ENCODE measurements at places on chromosomes 11 and 22.

GRCh38 chr11:118129471-118130172 is 23.0 kb downstream of the SCN4B start:
- no peak for DNase-seq

- no peak for DNase-seq
These were observed 99.4 kb downstream of the RELT start for GRCh38 chr11:73475549-73476095.

GRCh38 chr11:131195661-131196517 is 174.5 kb upstream of the NTM start:
- no peak for DNase-seq

GRCh38 chr11:125348674-125349309 is 147.3 kb downstream of the FEZ1 start:
- DNase-seq = peak; percentile 24

DNA sequence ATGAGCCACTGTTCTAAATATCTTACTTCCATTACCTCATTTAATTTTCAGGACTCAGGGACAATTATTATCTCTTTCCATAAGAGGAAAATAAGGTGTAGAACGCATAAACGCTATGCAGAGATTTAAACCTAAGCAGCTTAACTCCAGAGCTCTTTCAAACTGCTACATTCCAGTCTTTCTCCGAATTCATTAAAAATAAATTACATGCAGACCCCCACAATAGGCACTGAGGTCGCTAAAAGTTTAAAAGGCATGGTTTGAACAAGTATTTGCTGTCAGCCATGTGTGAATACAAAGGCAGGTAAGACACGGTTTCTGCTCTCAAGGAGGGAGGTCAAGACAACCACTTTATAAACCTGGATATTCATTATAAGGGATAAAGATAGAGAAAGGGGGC is 983 bp downstream of the NARS2 start:
- no peak for DNase-seq

DNA sequence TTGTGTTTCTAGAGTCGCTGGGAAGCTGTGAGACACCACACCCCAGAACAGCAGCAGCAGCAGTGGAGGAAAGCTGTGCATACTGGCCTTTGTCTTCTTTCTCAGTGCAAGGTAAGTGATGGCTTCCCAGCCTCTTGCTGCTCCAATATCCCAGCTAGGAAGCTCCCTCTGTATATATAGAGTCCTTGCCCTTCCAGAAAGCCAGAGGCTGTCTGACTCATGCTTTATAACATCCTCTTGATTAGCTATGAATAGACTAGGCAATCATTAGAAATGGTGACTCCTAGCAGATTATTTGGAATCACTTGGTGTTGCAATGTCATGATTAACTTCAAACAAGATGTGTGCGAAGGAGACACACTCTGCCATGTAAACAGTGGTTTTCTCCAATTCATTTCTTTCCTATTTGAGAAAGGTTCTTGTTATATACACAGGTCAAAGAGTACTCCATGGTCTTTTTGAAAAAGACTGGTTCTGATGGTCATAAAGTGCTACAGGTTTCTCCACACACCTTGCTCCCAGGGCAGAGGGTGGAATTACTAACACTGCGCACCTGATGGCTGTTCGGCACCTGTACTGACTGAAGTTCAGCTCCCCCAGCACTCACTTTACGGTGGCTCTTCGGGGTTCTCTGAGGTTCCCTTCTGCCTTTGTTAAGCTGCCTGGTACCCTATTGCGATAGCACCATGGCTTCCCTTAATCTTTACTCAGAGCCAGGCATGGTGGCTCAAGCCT is at the start of gene MMP1:
TSS of gene MMP1 (minus strand) at position 149 of the 735 bp plus-strand sequence. CDS start at position 81, 68 bp downstream.
- no peak for DNase-seq

DNA sequence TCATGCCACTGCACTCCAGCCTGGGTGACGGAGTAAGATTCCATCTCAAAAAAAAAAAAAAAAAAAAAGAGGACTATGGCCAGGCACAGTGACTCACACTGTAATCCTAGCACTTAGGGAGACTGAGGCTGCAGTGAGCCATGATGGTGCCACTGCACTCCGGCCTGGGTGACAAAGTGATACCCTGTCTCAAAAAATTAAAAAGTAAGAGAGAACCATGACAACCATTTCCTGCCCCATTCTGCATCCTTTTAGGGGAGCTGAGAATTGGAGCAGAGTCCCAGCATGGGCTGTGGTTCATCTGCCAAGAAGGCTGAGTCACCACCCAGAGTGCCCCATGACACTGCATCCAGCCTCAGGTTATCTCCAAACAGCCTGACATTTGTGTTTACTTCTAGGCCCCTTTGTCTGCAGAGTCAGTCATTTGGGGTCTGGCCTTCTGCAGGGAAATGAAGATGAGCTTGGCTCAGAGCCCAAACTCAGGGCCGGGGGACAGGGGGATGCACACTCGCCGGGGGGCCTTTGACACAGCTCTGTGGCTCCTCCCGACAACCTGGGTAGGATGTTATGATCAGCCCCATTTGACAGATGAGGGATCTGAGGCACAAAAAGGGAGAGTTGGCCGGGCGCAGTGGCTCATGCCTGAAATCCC is 4.7 kb downstream of the CSDC2 start:
- no peak for DNase-seq

GRCh38 chr11:94539420-94539819 is 4.3 kb upstream of the FUT4 start:
- DNase-seq = no peak

DNA sequence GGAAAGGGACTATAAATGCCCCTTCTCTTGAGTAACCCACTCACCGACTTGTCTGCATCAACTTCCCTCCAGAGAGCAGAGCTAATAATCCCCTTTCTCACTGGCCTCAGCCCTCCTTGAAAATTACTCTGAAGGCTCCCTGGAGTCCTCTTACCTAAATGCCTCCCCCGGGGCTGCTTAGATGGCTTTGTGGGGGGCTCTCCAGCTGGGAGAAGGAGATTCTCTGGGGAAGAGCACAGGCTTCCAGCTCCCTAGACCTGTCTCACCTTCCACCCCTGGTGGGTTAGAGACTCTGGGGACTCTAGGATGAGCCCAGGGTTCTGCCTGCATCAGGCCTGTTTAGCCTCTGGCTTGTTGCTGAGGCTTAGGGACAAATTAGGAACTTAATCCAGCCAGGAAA is 39.8 kb downstream of the MIAT start:
- no peak for DNase-seq

DNA sequence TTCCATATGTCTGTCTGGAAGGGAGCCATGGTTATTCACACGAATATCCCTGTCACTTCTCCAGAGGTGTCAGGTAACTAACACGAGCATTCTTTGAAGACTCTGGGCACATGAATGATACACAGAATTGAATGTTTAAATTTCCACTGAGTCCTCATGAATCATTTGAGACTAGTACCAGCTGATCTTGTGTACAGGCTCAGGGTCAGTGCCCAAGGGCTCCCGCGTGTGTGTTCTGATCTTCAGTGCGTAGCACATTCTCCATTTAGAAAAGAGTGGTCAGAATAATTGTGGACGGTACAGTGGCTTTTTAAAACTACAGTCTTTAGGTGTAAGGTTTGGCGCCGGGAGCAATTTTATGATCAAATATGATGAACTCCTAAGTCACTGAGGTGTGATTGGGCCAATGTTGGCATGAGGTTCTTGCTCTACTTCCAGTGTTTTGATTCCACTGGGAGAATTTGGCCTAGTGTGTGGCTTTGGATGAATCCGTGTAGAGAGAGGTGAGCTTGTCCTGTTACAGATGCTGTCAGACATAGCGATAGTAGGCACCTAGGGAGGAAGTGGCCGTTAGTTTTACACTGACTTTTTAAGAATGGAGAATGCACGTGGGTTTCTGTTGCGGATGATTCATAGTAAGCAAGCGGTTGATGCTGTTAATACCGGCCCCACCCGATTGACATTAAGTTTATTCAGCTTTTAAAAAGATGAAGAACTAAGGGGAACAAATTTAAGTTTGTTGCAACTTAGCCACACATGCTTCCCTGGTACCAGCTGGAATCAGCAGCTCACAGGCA is 22.2 kb downstream of the NUP50 start:
- no peak for DNase-seq

- DNase-seq = no peak
These were observed 81.9 kb upstream of the WNT7B start for GRCh38 chr22:46058591-46059519.

- DNase-seq = no peak
These were observed 40.4 kb upstream of the IGLL5 start for GRCh38 chr22:22847241-22847640.

- no peak for DNase-seq
These were observed 14.1 kb upstream of the SYT8 start for GRCh38 chr11:1820463-1821325.

DNA sequence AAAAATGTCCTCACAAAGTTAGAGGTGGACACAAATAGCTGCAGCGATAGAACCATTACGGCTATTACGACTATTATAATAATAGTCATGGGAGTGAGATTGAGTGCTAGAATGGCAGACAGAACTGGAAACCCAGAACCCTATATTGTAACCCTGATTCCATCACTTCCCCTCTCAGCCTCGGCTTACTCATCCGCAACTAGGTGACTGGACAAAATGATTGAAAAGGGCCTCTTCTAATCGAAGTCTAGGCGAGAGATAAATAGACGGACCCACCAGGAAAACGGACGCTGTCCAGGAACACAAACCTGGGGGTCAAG is 629 bp downstream of the PSMA1 start:
- no peak for DNase-seq

DNA sequence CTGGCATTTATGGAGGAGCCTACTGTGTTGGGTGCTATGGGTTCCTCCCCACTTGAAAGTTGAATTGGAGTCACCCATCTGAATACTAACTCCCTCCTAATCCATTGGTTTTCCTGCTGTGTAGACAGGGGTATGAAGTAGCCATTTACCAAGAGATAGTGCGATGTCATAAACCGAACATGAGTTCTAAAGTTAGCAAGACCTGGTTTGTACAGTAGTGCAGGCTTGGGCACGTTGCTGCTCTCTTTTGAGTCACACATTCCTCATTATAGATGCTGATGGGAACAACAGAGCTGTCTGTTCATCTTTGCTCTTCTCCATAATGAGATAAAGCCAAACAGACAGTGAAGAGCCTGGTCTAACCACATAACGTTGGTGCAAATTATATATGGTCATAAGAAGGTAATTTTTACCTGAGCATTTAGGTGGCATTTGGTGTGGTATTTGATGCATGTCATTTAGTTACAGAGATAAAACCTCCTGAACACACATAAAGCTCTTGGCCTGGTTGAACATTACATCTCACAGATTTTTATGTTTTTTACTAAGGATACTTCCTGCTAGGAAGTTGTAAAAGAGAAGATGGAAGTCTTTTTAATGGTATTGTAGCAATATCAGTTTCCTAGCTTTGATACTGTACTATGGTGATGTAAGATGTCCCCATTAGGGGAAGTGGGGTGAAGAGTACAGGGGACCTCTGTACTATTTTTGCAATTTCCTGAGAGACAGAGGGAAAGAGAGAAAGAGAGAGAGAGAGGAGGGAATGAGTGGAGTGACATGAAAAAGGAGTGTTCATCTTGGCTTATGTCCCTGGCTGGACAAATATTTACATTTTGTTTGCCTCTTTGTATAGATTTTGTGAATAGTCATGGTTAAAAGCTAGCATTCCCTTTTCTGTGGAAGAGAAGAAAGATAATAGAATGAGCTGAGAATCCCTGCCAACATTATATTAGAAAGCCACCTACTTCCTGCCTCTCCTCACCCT is 27.9 kb downstream of the GRAP2 start:
- no peak for DNase-seq

GRCh38 chr11:102115557-102115956 is 5.3 kb downstream of the YAP1 start:
- DNase-seq = no peak

DNA sequence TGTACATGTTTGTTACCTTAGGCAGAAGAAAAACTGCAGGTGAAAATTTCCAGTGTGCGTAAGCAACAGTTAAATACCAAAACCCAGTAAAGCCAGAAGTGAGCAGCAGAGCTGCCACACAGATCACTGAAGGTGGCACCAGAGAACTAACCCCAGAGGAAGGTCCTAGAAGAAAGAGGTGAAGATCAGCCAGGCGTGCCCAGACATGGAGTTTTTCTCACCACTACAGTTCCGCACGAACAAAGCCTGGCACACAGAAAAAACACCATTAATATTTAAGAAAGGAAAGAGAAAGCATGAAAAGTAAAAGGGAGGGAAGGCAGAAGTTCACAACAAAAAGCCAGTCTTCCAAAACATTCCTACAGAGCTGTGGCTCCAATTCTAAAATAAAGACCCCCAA is 60.7 kb downstream of the STK33 start:
- DNase-seq = no peak

DNA sequence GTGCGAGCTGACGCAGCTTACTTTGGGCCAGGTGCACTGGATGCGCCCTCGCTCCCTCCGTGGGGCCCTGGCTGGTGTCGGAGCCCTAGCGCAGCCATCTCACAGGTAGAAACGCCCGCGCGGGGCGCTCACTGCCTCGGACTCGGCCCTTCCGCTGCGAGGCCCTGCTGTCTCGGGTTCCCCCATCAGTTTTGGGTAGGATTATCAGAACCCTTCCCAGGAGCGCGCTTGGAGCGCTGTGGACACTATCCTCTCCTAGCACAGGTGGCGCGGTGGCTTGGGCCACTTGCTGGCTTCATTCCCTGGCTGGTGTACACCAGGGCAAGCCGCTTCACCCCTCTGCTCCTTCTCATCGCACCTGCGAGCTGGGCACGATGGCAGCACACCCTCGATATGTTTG is 35.7 kb upstream of the B3GAT1 start:
- no peak for DNase-seq

- no peak for DNase-seq
These were observed 74.5 kb downstream of the MICAL3 start for GRCh38 chr22:17949642-17950473.
